ENCODE measurements at places on chromosomes 11 and 22. TPM values are rescaled to one million over a fixed set of nuclear protein-coding genes. Genes with fewer than 3 reads are reported as not detected.

Gene ELF5
- total RNA-seq: not detected

Gene C11orf97
- total RNA-seq: not detected

Gene KRTAP5-8
- total RNA-seq: not detected

Gene GDPD4
- not detected for total RNA-seq

Gene KCNJ11
- 3.3 TPM for total RNA-seq

Gene AQP11
- total RNA-seq: 0.35 TPM

Gene ISX
- 0.07 TPM for total RNA-seq

Gene RBM14
- 141 TPM for total RNA-seq

Gene DCPS
- total RNA-seq: 24.6 TPM

Gene GP1BB
- total RNA-seq: 139 TPM

Gene APOBEC3G
- 6.2 TPM for total RNA-seq

Gene POTEH
- total RNA-seq: not detected

Gene C1QTNF5
- total RNA-seq: 0.47 TPM

Gene OR52I2
- total RNA-seq: not detected

Gene BACE1
- 0.29 TPM for total RNA-seq

Gene TRIM6
- 7.2 TPM for total RNA-seq

Gene OR4A5
- total RNA-seq: not detected

Gene PTDSS2
- 53.9 TPM for total RNA-seq

Gene FOSL1
- 28.7 TPM for total RNA-seq

Gene PLAAT4
- total RNA-seq: 0.80 TPM

Gene CHRNA10
- 1.5 TPM for total RNA-seq

All from K562 (cell line).